ENCODE measurements at places on chromosomes 13 and 19.

- peak; percentile 3 for DNase-seq
Observed at GRCh38 chr13:95573221-95573620, 20.7 kb downstream of the CLDN10 start.

- no peak for DNase-seq
Observed at GRCh38 chr13:47433461-47434005, 536.7 kb upstream of the HTR2A start.

DNA sequence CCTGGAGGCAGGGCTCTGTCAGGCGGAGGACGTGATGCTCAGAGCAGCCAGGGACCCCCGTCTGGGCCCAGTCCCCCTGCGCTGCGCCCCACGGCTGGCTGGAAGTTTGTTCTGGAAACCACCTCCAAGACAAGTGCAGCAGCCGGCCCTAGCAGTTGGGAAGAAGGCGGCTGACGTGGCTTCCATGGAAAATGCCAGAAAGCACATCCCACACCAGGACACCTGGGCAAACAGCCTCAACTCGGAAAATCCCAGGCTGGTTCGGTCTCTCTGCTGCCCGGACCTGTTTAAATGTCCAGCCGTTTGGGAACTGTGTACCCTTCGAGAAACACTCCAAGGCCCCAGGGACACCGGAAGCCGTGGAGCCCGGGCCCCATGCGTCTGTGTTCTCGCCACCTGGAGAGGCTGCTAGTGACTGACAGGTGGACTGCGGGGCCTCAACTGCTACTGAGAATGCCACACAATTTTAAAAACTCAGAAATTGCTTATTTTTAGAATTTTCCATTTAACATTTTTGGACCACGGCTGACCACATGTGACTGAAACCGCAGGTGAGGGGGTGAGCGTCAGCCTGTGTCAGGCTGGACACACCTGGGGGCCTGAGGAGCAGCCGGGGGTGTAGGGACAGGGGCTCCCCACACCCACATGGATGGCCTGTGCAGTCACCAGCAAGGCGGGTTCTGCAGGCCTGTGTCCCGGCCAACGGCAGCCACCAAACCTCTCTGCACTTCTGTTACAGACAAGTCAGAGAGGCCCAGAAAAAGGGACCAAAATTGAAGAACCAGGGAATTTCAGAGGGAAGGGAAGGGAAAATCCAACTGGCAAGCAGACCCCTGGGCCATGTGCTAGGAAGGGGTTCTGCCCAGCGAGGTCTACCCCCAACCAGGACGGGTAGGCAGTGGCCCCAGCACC lies 31.7 kb downstream of the RASA3 start:
- DNase-seq: no peak

GRCh38 chr19:18317961-18318800 lies 4.7 kb downstream of the LSM4 start:
- DNase-seq: no peak

DNA sequence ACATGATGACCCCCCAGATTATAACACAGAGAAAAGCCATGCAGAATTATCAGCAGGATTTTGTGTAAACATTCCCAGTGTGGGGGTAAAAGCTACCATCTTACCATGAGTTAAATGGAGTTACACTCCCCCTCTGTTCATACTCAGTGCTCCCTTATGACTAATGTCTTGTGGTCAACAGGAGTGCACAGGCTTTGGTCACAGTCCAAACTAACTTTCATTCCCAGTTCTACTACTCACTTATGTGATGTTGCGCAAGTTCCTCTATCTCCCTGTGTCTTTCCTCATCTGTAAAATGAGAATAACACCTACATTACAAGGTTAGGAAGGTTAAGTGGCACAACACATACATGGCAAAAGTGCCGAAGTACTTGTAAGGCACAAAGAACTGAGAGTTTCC lies 277.9 kb downstream of the RBM26 start:
- DNase-seq: no peak

GRCh38 chr19:18868380-18869022 lies 27.5 kb downstream of the CERS1 start:
- no peak for DNase-seq

GRCh38 chr19:45173816-45174215 lies 4.2 kb downstream of the TRAPPC6A start:
- peak; percentile 31 for DNase-seq

- no peak for DNase-seq
Observed at GRCh38 chr13:30113983-30114570, 193.3 kb downstream of the KATNAL1 start.

DNA sequence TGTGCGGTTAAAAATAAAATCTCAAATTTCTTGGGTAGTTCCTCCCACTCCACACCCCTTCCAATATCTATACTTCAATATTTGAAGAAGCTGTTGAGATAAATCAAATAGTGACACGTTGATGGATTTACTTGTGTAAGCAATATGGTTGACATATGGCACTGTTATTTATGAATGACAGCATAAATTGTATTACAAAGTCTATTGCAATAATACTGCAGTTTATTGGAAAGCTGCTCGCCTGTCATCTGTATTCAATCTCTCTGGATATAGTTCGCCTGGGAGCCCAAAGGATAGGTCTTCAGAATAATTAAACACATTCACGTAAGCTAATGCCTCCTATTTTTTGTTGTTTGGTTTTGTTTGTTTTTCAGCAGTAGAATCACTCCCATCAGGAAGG lies 5.0 kb upstream of the ZIC5 start:
- DNase-seq: no peak

DNA sequence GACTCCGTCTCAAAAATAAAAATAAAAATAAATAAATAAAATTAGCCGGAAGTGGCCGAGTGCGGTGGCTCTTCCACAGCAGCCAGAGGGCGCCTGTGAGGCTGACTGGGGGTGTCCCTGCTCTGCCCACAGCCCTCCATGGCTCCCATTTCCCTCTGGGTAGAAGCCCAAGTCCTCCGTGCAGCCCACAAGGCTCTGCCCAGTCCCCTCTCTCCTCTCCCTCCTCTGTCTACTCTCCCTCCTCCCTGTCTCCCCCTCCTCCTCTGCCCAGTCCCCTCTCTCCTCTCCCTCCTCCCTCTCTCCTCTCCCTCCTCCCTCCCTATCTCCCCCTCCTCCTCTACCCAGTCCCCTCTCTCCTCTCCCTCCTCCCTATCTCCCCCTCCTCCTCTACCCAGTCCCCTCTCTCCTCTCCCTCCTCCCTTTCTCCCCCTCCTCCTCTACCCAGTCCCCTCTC lies 20.4 kb downstream of the MISP start:
- DNase-seq: peak; percentile 66

DNA sequence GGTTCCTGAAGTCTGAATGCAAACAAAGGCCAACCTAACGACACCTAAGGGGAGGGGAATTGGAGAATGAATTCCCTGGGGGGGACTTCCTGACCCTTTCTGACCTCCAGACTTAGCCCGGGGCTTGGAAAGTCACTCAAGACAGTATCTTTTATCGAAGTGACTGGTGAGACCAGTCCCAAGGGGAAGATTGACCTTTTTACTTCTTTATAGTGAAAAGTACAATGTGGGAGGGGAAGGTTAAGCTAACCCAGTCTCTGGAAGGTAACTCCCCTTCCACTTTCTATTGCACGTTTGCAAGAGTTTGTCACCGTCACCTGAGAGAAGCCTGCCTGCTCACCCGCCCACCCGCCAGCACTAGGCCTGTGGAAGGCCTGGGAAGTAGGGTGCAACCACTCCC lies 111.9 kb downstream of the EFNB2 start:
- no peak for DNase-seq

GRCh38 chr13:51501592-51502152 lies 48.8 kb upstream of the INTS6 start:
- no peak for DNase-seq

- DNase-seq: peak; percentile 29
Observed at GRCh38 chr19:51470966-51471365, 7.4 kb upstream of the CEACAM18 start.

- no peak for DNase-seq
Observed at GRCh38 chr13:78572459-78572858, 30.9 kb downstream of the POU4F1 start.

DNA sequence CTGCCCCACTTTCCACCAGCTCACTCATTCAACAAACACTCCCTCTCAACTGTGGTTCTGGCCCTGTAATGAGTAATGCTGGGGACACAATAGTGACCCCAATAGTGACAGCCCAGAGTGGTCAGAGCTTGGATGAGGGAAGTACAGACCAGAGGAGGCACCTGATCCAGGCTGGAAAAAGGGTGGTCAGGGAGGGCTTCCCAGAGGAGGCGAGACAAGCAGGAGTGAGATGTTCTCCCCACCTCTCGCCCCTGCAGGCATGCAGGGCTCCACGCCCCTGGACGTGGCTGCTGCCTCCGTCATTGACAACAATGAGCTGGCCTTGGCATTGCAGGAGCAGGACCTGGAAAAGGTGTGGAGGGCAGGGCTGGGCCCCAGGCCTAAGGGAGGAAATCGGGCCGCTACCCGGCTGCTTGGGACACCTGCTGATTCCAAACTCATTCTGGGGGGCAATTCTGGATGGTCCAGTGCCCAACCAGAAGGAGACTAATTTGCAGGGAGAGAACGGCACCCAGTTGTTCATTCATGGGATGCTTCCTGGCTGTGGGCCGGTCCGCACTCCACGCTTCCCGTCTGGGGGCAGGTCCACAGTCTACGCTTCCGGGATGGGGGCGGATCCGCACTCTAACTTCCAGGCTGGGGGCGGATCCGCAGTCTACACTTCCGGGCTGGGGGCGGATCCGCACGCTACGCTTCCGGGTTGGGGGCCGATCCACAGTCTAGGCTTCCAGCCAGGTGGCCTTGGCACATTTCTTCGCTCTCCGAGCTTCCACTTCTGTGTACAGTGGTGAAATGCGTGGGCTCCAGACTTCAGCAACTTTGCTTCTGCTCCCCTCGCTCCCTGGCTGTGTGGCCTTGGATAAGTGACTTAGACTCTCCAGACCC lies 63.4 kb downstream of the RYR1 start:
- no peak for DNase-seq

- no peak for DNase-seq
Observed at GRCh38 chr19:10142701-10143375, 23.1 kb upstream of the EIF3G start.

- DNase-seq: no peak
Observed at GRCh38 chr13:110503037-110503901, 58.3 kb downstream of the RAB20 start.

- DNase-seq: peak; percentile 66
Observed at GRCh38 chr13:76958841-76959432, 10.6 kb downstream of the ACOD1 start.

DNA sequence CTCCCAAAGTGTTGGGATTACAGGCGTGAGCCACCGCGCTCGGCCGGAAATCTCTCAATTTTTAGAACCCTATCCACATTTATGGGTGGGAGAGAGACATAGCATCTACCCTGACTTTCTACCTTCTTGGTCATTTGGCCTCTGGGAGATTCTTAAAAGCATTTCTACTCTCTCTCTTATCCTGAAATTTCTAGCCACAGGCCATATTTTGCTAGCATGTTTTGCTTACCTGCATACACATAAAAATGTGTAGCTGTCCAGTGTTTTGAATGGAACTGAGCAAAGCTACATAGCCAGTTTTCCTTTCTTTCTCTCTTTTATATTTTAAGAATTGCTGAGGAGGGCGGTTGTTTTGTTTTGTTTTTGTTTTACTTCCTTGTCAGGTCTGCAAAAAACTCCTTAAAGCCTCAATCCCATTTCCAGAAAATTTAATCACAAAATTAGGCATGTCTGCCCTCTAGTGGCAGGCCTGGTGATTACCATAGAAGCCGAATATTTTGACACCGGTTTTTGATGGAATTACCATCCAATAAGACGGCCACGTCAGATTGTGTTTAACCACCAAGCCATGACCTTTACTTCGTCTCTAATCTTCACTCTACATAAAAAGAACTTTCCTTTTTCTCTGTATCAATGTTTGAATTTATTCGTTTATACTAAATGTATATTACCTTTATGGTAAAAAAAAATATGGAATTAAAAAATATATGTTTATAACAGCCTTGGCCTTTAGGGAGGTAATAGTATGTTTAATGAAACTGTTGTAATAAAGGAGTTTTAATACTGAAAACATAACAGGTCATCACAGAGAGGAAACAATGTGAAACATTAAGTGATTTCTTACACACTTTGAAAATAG lies 34.4 kb upstream of the OXGR1 start:
- DNase-seq: peak; percentile 83

GRCh38 chr13:112522578-112522977 lies 65.4 kb downstream of the TUBGCP3 start:
- DNase-seq: no peak

DNA sequence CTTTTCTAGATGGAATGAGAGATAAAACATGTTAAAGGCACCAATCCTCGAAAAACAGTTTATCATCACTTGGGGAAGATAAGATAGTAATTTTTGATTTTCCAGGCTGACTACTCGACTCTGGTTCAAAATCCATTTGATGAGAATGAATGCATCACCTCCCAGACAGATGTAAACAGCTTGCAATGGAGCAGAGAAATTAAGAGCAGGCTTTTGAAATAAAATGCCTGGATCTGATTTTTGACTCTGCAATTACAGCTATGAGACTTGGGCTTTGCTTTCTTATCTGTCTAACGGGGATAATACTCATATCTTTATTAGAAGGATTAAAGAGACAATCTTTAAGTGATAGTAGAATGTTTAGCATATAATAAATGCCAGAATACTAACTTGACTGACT lies 1148.9 kb downstream of the OLFM4 start:
- DNase-seq: no peak

Data from suppressor macrophage treated with lipopolysaccharide for 4 hours (primary cell).